ENCODE measurements at places on chromosomes 1 and 21. TPM values are rescaled to one million over a fixed set of nuclear protein-coding genes. Genes with fewer than 3 reads are reported as not detected.

The MYOC gene
- total RNA-seq: not detected

The LORICRIN gene
- not detected for total RNA-seq

The ORC1 gene
- 3.0 TPM for total RNA-seq

The DNAJC6 gene
- 1.9 TPM for total RNA-seq

The SKI gene
- 218 TPM for total RNA-seq

The SPTA1 gene
- not detected for total RNA-seq

The KLHDC9 gene
- not detected for total RNA-seq

The EXTL1 gene
- total RNA-seq: not detected

The CDC7 gene
- 6.2 TPM for total RNA-seq

The LCE2C gene
- not detected for total RNA-seq

The SPATA21 gene
- not detected for total RNA-seq

The FCAMR gene
- total RNA-seq: not detected

The HTR6 gene
- total RNA-seq: not detected

The TMCO1 gene
- total RNA-seq: 42.7 TPM

The TDRD5 gene
- total RNA-seq: not detected

The GPR25 gene
- total RNA-seq: 1.2 TPM

The MX2 gene
- total RNA-seq: 119 TPM

The ZNF695 gene
- total RNA-seq: not detected

The YTHDF2 gene
- 81.9 TPM for total RNA-seq

The DNAH14 gene
- total RNA-seq: not detected

The KHDC4 gene
- 60.1 TPM for total RNA-seq

The NKAIN1 gene
- total RNA-seq: not detected

The AADACL4 gene
- not detected for total RNA-seq

The PLA2G2A gene
- not detected for total RNA-seq

The PROK1 gene
- not detected for total RNA-seq

The LDLRAD2 gene
- total RNA-seq: 0.27 TPM

The SUSD4 gene
- 2.8 TPM for total RNA-seq

The KRTAP7-1 gene
- not detected for total RNA-seq

The TNNI3K gene
- not detected for total RNA-seq

The NTMT2 gene
- total RNA-seq: not detected

The MROH9 gene
- total RNA-seq: not detected

The PRPF38A gene
- total RNA-seq: 64.4 TPM

The INSRR gene
- 0.07 TPM for total RNA-seq

The MPZ gene
- 2.3 TPM for total RNA-seq

The TMEM240 gene
- not detected for total RNA-seq

The TACSTD2 gene
- total RNA-seq: not detected

The TRIM67 gene
- not detected for total RNA-seq

The ILDR2 gene
- total RNA-seq: 0.67 TPM

The KIAA1614 gene
- 0.20 TPM for total RNA-seq

The TXNIP gene
- total RNA-seq: 1,496 TPM

The SAMD13 gene
- total RNA-seq: not detected

The GPR161 gene
- total RNA-seq: not detected

The MARK1 gene
- total RNA-seq: not detected

The PPOX gene
- 45.3 TPM for total RNA-seq

The FAM72C gene
- total RNA-seq: not detected

The BRDT gene
- not detected for total RNA-seq

The SV2A gene
- total RNA-seq: 3.3 TPM

The DENND2C gene
- total RNA-seq: 2.2 TPM
